ENCODE measurements at places on chromosomes 3 and 15.

DNA sequence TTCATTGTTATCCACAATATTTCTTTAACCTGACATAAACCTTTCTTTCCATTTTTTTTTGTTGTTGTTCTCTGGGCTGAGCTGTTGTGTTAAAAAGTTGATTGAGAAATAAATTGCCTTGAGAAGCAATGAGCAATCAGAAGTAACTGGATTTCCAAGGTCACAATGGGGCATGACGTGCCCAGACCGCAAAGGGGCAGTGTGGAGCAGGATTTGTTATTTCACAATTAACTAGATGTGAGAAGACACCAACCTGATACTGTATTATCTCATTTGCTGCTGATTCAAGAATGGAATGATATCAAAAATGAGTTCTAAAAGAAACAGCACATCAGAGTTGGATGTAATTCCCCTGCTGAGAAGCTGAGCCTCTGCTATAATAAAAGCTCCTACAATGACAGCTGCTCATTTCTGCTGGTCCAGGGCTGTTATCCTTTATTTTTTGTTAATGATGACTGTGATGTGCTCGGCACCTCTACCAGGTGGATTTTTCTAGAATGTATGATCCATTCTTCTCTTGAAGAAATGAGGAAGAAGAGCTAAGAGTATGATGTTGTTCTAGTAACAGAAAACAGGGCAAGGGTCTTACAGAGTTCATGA, 28.1 kb downstream of the CPNE4 start:
- DNase-seq = no peak

DNA sequence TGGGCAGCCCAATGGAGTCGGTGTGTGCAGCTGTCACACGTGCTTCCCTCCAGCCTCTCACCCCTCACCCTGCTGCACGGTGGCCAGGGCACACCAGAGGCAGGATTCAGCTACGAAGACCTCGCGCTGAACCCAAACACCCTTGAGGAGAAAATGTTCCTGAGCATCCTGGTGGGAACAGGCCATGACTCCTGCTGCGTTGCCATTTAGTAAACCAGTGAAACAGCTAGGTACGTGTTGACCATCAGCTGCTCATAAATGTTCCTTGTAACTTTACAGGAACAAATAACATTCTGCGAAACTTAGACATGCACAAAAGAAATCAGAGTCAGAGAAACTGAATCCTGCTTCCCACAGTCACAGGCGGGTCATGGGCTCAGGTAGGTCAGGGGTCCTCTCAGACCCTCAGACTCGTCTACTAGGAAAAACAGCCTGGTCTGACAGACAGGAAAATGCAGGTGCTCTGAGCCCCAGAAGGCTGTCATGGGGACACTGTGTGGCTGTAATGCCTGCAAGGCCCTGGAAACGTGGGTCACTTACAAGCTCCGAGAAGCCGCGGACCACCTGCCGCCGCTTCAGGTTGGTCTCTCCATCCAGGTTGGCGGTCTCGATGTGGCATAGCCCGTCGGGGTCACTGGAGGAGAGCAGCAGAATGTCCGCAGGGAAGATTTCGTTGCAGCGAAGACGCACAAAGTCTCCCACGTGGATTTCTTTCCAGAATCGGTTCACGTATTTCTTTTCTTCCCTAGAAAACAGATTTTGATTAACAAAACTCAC, 82.5 kb downstream of the ATP10A start:
- DNase-seq = no peak

GRCh38 chr15:63236272-63236671, 41.1 kb upstream of the APH1B start:
- no peak for DNase-seq

GRCh38 chr3:112293368-112294321, at the start of gene SLC9C1:
TSS of gene SLC9C1 (minus strand) at chr3:112294216. CDS start at chr3:112286791, 7,425 bp downstream.
- DNase-seq = peak; percentile 61

DNA sequence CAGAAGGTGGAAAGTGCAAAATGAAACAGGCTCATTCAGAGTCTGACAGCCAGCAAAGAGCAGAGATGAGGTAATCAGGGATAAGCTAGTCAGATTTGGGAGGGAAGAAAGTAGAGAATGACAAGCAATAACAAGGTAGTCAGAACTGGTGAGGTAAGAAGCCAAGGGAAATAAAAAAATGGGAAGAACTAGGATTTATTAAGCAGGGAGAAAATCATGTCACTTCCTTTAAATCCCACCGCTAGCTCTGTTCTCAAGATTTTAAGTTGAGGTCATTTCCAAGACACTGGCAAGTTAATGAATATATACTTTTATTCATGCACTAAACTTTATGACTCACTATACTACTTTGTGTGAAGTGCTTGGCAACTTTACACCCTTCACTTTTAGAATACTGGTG, 1106.8 kb downstream of the IGSF11 start:
- no peak for DNase-seq

DNA sequence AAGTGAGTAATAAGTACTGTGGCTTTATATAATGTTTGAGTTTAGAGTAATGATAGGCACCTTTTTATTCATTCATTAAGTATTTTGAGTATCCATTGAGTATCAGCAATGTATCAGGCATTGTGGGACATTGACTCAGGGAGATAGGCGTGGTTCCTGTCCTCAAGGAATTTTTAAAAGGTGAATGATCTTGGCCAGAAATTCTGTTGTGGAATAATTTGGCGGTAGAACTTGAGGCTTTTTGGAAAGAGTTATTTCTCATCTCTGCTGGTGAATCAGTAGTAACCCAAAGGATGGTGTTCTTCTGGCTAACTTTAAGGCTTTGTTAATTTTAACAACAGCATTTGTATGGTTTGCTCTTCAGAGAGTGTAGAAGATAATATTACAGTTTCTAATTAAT, 2.0 kb downstream of the RAB7A start:
- no peak for DNase-seq

DNA sequence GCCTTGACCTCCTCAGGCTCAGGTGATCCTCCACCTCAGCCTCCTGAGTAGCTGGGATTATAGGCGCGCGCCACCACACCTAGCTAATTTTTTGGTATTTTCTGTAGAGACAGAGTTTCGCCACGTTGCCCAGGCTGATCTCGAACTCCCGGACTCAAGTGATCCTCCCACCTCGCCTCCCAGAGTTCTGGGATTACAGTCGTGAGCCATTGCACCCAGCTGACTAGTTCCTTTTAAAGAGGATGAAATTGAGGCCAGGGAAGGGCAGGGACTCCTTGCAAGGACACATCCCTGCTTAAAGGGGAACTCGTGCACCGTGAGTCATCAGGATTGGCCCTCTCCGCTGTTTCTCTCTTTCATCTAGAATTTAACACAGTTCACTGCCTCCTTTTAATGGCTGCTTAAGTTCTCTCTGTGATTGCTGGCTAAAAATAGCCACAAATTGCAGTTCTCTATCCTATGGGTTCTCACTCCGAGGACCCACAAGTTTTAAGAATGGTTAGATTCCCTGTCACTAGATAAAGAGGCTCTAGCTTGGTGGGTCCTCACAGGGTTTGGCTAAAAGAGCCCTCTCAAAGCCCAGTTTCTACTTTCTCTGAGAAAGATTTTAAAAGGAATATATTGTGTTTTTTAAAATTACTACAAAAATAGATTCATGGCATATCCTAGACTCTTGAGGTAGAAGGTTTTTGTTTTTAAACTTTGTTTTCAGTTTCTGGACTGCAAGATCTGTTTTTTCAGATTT, 1.4 kb downstream of the CRTAP start:
- DNase-seq = no peak

GRCh38 chr3:38163841-38164642, 1.3 kb upstream of the OXSR1 start:
- DNase-seq = no peak

DNA sequence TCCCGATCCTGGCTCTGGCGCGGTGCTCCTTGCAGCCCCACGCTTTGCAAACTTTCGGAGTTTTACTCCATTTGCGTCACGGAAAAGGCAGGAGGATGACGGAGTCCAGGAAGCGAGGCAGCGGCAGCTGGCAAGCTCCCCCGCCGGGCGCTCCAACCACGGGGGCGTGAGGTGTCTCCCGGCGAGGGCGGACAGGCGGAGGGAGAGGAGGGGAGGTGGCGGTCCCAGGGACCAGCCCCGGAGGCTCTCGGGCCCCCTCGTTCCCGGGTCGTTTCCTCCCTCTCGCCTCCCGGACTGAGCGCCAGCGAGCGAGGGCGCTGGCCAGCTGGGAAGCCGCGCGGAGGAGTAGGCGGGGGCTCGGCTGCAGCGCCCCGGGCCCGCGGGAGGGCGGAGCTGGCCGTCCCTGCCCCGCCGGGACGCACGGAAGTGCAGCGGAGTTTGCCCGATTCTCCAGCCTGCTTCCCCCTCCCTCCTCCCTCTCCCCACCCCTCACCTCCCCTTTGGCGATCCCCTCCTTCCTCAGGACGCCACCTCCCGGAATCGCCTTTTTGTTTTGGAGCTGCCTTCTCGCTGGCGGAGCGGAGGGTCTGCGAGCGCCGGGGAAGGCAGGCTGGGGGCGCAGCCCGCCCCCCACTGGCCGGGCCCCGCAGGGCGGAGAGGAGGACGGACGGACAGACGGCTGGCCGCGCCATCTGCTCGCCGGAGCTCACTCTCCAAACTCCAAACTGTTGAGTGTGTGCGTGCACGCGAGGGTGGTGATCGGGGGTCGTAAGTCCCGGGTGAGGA, at the start of gene SNX33:
Gene SNX33 (plus strand): TSS at position 543 of the 786 bp plus-strand sequence. CDS start 1,191 bp downstream, outside the sequence.
- DNase-seq = peak; percentile 44

- no peak for DNase-seq
Observed at GRCh38 chr3:18224426-18224825, 200.7 kb downstream of the SATB1 start.

- no peak for DNase-seq
Observed at GRCh38 chr3:106263011-106263410, 394.2 kb upstream of the CBLB start.

GRCh38 chr3:150232992-150233451, 175.1 kb upstream of the TSC22D2 start:
- DNase-seq = no peak

- DNase-seq = no peak
Observed at GRCh38 chr3:42505849-42506410, 3.5 kb downstream of the VIPR1 start.

DNA sequence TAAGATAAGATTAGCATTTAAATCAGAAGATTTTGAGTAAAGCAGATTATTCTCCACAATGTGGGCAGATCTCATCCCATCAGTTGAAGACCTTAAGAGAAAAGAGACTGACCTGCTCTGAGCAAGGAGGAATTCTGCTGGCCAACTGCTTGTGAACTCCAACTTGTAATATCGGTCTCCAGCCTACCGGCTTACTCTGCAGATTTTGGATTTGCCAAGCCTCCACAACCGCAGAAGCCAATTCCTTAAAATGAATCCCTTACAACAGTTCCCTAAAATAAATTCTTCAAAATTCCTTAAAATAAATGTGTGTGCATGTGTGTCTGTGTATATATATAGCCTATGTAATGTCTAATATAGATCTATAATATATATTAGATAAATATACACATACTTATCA, 107.4 kb upstream of the KLF13 start:
- no peak for DNase-seq

- DNase-seq = no peak
Observed at GRCh38 chr3:110069761-110070160, 732.4 kb upstream of the DPPA4 start.

DNA sequence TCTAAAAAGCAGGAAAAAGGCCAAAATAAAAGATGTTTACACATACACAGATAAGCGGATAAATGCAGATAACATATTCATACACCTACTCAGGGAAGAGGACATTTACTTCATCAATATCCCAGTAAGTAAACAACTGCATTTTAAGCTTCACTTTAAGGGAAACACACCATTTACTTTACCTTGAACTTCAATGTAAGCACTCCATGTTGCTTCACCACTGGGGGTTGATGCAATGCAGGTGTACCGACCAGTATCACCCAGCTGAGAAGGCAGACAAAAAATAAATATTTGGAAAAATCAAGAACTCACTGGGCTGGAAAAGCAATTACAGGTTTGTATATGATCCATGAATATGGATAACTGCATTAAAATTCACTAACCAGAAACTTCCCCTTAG, 1099.5 kb downstream of the ROBO1 start:
- DNase-seq = no peak

DNA sequence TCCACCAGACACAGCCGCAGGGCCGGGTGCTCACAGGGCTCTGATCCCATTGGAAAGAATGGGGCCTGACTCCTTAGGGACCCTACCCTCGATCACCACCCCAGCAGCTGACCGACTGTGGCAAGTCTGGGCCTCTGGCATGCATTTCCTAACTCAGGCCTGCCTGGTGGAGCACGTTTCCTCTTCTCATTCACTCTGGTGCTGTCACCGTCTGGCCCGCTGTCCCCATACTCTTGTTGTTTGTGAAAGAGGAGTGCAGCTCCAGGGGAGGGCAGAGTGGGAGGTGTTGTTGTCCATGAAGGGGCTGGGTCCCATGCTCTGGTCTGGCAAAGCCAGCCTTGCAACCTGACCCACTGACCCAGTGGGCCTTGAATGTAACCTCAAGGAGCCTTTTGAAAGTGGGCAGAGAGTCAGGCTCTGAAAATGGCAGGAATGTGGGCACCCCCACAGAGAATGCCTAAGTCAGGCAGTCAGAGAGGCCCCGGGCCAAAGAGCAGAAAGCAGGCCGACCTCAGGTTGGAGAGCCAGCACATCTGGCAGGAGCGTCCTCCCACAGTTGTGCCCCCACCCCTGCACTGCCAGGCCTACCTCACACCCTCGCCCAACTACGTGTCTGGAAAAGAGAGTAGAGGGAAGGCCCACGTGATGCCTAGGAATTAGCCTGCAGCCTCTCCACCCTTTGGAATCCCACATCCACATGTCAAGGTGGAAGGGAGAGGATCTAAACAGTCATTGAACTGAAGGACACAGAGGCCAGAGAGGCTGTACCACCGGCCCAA, 10.9 kb downstream of the SEMA7A start:
- DNase-seq = no peak

GRCh38 chr3:6250167-6250566, 610.7 kb upstream of the GRM7 start:
- DNase-seq = peak; percentile 3

GRCh38 chr3:127791221-127791913, 30.9 kb downstream of the MGLL start:
- DNase-seq = peak; percentile 13

- DNase-seq = no peak
Observed at GRCh38 chr3:72068621-72069020, 283.7 kb upstream of the PROK2 start.

DNA sequence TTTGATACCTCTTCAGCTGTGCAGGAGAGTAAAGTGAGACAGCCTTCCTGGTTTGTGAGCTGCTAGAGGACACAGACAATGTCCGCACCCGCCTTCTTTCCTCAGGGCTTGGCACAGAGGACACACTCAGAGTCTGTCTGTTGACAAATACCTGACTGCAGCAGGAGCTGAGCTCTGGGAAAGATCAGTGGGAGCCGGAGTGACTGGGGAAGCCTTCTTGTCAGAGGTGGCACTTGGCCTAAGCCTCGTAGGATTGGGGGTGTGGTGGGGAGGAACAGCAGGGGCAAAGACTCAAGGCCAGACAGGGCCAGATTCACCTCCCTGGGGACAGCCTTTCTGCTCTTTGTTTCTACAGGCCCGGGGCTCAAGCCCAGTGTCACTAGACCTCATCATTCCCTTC, 3.3 kb upstream of the IL17RC start:
- DNase-seq = no peak

GRCh38 chr3:27127879-27128278, 241.3 kb downstream of the NEK10 start:
- DNase-seq = no peak

Measured in CD4-positive, alpha-beta T cell treated with Interleukin-1 beta for 1 hour (primary cell).